Mucosa of descending colon (tissue), 3 donors: ENCODE measurements at places on chromosomes 7 and 10. TPM values are rescaled to one million over a fixed set of nuclear protein-coding genes. Genes with fewer than 3 reads are reported as not detected.

- no peak for DNase-seq
These were observed 22.5 kb downstream of the ZEB1 start for GRCh38 chr10:31341552-31341951.

GRCh38 chr10:93290661-93291354 is 191.3 kb downstream of the MYOF start:
- DNase-seq: no peak

DNA sequence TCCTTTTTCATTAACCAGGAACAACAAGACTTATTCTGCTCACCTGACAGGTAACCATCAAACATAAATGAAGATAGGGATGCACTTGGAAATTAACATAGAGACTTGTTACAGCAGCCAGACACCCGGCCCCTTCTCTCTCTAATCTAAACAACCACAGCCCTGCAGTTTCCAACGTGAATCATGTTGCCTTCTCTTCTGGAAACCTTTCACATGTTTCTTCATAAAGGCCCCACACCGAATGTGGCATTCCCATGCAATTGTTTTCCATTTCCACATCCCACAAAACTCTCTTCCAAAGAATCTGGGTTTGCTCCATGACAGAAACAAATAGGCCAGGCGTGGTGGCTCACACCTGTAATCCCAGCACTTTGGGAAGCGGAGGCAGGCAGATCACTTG is 15.0 kb upstream of the WDR86 start:
- DNase-seq: no peak

DNA sequence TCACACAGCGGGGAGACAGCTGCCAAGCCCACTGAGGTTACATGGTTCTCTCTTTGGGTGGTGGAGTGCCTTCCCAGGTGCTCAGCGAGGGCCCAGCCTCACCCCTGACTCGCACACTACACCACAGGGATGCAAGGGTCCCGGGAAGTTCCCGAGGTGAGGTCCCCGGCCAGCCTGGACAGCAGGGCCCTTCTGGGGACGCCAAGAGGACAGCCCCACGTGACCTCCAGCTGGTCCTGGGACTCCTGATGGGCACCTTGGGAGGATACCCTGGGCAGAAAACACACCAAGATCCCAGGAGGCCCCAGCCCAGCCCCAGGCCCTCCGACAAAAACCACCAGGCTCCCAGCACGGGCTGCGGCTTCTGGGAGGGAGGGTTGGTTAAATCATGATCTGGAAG is 8.3 kb downstream of the MICALL2 start:
- no peak for DNase-seq

The KCNH2 gene
- total RNA-seq: 5.3 TPM

The PRKG1 gene
- 21.1 TPM for total RNA-seq

The AKR1B15 gene
- total RNA-seq: not detected

The ATP6V0A4 gene
- not detected for total RNA-seq

The LAMB1 gene
- 165 TPM for total RNA-seq
